ENCODE measurements at places on chromosomes 6 and 20.

GRCh38 chr6:156113631-156114030 is 658.0 kb upstream of the NOX3 start:
- no peak for DNase-seq

DNA sequence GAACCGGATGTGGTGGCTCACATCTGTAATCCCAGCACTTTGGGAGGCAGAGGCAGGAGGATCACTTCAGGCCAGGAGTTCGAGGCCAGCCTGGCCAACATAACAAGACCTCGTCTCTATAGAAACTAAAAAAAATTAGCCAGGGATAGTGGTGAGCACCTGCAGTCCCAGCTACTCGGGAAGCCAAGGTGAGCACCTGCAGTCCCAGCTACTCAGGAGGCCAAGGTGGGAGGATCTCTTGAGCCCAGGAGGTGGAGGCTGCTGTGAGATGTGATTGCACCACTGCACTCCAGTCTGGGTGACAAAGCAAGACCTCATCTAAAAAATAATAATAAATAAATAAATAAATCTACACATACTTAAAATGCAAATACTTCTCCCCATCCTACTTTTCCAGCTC is 55.2 kb upstream of the TTPAL start:
- no peak for DNase-seq

- DNase-seq = no peak
Observed at GRCh38 chr6:84526631-84527030, 237.8 kb downstream of the TBX18 start.

DNA sequence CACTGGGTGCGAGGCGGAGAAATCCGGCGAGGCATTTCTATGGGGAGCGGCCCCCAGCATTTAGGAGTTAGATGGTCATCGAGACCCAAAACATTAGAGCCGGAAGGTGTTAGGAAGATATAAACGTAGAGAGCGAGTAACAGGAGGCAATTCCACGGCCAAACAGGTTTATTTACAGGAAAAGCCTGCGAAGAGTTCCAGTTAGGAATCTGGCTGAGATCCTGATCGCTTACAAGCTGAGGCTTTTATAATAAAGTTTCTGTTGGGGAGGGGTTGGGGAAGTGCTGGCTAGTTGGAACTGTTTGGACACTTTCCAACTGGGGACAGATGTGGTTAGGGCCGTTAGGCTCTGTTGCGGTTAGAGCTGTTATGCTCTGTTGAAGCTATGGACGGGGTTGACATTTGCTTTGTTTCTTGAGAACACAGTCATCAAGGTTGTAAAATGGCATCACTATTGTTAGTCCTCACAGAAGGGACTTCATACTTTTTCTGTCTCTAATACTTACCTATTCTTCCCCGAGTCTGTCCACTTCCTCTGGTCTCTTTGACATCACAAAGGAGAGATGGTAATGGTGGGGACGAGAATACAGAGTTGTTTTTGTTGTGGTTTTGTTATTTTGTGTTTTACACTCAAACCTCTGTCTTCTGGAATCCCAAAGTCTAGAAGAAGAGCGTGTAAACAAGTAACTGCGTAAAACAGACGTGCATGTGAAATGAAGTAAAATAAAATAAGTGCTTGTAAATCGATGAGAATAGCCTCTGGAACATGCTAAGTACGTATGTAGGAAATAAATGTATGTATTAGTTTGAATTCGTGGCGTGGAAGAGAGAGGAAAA is 554 bp upstream of the ZSCAN31 start:
- DNase-seq = peak; percentile 33

DNA sequence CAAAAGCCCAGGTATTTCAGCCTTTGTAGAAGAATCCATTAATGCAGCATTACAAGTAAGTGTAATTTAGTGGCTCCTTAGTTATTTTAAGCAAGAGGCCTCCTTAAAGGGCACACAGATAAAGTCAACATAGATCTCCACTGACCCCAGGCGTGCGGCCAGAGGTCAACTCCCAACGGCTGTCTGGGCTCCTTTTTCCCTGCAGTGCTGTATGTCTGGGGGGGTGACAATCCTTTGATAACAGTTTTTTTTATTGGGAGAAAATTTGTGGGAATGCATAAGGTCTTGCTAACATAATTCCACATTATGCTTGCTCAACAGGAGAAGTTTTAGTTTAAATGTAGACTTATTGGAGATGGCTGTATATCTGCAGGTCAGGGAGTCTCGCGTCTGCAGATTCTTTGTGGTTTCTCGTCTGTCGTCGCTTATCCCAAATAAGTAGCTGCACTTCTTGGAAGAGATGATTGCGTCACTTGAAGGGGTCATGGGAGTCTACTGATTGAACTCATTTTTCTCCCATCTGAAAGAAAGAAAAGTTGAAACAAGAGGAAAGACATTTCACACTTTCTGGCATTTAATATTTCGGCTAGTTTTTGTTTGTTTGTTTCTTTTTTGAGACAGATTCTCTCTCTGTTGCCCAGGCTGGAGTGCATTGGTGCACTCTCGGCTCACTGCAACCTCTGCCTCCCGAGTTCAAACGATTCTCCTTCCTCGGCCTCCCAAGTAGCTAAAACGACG is 151.7 kb upstream of the AKAP12 start:
- no peak for DNase-seq

GRCh38 chr6:56851074-56851473 is 103.8 kb upstream of the BEND6 start:
- no peak for DNase-seq

DNA sequence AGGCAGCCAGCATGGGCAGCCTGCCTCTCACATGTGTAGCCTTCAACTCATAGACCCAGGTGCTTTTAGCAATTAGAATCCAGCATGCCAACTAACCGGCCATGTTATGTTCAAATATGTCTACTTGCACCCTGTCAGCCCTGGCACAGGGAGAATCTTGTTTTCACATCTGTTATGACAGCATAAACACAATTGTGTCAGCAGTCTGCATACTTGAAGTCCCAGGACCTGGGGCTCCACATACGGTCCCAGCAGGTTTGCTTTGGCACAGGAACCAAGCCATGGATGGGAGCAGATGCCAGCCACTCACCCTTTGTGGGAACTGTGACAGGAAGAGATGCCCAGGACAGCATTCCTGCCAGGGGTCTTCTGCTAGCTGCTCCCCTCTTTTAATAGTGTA is 67.2 kb upstream of the SYNDIG1 start:
- no peak for DNase-seq

- peak; percentile 66 for DNase-seq
Observed at GRCh38 chr20:33947709-33948295, 45.9 kb upstream of the RALY start.

DNA sequence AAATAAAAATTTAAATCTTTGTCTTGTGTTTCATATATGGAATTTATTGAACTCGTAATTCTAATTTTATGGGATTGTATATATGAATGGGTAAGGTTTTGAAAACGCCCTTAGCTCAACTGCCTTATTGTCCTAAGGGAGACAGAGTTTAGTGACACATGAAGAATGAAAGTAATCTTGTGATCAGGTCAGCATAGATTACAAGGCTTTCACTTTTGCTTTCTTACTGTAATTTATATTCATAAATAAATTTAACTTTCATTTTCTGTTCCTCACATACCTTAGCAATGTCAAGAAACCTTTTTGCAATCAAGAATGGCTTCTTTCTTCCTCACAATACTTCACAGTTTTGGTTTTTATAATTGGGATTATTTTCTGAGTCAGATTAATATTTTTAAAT is 14.4 kb downstream of the KPNA5 start:
- DNase-seq = peak; percentile 93

DNA sequence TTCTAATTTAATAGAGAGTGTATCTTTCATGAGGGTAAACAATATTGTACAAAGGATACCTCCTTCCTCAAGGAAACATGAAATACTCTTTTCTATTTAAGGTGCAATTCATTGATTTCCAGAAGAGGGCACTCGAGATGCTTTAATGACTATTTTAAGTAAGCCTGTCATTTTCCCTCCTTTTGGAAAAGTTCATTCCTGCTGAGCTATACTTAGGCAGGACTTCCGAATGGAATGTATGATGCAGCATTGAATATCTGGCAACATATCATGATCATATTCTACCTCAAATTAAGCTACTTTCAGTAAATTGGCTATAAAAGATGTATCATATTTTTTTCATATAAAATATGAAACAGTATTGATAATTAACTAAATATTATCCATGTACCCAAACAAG is 5.0 kb downstream of the DST start:
- peak; percentile 55 for DNase-seq

DNA sequence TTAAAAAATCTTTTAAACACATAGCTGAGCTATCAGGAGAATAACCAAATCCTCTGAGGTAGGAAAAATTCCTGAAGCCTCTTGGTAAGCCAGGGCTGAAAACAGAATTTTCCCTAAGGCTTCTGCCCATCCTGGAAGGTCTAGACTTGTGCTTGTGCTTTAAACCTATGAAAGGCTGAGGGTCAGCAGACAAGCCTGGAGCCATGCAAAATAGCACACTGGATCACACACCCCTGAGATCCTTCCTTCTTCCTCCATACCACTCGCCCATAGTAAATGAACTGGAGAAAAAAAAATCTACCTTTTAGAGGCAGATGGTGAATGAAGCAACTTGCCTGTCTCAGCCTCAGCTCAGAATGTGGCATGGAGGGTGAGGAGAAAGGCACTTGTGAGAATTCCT is 144.4 kb downstream of the UBE3D start:
- no peak for DNase-seq

DNA sequence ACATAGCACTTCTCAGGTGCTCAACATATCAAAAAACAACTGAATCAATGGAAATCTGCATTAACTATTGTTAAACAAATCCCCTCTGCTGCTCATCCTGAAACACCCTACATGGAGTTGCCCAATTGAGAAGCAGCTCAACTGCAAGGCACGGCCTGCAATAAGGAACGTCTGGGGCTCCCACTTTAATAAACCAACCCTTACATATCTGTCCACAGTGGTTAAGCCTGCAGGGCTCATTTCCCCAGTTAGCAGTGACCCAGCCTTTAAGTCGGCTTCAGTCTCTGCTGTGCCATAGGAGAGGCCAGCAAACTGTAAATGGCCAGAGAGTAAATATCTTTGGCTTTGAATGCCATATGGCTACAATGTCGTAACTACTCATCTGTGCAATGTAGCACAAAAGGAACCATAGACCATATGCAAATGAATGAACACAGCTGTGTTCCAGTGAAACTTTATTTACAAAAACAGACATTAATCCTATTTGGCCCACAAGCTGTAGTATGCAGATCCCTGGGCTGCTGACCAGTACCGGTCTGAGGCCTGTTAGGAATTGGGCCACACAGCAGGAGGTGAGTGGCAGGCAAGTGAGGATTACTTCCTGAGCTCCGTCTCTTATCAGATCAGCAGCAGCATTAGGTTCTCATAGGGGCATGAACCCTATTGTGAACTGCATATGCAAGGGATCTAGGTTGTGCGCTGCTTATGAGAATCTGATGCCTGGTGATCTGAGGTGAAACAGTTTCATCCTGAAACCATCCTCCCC is 522.7 kb upstream of the CDH4 start:
- no peak for DNase-seq

GRCh38 chr20:63235399-63235983 is at the start of gene BIRC7:
BIRC7 (plus strand) TSS chr20:63235905; CDS start chr20:63236097, 192 bp downstream.
- DNase-seq = no peak

- peak; percentile 73 for DNase-seq
Observed at GRCh38 chr6:99402448-99402847, 8.5 kb upstream of the COQ3 start.

GRCh38 chr6:148572676-148573335 is 174.0 kb upstream of the UST start:
- no peak for DNase-seq

DNA sequence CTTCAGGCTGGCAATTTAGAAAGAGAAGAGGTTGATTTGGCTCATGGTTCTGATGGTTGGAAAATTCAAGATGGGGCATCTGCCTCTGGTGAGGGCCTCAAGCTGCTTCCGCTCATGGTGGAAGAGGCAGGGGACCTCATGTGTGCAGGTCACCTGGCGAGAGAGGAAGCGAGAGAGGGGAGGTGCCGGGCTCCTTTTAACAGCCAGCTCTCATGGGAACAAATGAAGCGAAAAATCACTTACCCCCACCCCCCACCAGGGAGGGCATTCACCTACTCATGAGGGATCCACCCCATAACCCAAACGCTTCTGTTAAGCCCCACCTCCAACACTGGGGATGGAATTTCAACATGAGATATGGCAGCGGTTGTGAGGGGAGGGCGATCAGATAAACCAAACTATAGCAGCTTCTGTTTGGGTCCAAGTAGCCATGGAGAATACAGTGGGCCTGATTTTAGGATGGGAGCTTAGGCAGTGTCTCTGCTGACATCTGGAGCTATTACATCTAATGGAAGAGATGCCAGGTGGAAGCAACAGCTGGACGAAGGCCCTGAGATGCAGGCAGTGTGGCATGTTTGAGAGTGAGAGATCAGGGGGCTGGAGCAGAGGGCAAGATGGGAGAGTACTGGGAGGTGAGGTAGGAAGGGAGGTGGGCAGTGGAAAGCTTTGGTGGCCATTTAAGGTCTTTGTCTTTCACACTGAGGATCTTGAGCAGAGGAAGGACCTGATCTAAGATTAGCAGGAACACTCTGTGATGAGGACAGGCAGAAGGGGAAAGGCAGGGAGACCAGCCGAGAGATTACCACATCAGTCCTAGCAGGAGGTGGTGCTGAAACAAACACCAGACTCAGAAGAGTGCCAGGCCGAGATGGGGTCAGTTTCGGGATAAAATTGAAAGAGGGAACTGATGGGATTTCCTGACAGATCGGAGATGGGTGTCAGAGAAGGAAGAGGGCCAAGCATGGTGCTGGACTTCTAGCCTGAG is 161.8 kb downstream of the NFATC2 start:
- no peak for DNase-seq

- no peak for DNase-seq
Observed at GRCh38 chr6:81172056-81172740, 580.3 kb downstream of the TENT5A start.

GRCh38 chr6:21615504-21615903 is 22.0 kb downstream of the SOX4 start:
- DNase-seq = peak; percentile 81

- DNase-seq = no peak
Observed at GRCh38 chr20:11329271-11329670, 588.4 kb upstream of the BTBD3 start.

DNA sequence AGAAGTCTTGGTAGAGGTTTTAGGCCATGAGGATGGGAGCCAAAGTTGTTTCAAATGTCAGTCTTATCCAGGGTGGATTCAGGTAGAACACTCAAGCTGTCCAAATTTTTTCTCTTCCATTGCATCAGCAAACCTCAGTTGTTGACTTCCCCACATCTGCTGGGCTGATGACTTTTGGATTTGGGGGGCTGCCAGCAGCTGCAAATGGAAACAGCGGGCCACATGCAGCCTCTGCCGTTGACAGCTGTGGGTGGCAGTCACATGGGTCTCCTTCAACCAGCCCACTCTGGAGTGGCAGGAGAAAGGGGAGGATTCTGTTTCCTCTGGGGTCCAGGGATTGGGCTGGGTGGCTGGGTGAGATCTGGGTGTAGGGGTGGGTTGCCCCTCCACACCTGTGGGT is 5.8 kb upstream of the MLN start:
- no peak for DNase-seq

GRCh38 chr6:123925350-123925749 is 121.7 kb downstream of the NKAIN2 start:
- DNase-seq = peak; percentile 27

- no peak for DNase-seq
Observed at GRCh38 chr6:10793695-10794094, 44.6 kb downstream of the MAK start.

All from inflammatory macrophage treated with lipopolysaccharide for 4 hours (primary cell).